Fibroblast of the aortic adventitia (primary cell): ENCODE measurements at places on chromosomes 3 and 15.

- DNase-seq = no peak
Measured at GRCh38 chr3:72816862-72817355, 31.3 kb downstream of the SHQ1 start.

- DNase-seq = no peak
Measured at GRCh38 chr3:78875436-78875835, 892.4 kb downstream of the ROBO1 start.

DNA sequence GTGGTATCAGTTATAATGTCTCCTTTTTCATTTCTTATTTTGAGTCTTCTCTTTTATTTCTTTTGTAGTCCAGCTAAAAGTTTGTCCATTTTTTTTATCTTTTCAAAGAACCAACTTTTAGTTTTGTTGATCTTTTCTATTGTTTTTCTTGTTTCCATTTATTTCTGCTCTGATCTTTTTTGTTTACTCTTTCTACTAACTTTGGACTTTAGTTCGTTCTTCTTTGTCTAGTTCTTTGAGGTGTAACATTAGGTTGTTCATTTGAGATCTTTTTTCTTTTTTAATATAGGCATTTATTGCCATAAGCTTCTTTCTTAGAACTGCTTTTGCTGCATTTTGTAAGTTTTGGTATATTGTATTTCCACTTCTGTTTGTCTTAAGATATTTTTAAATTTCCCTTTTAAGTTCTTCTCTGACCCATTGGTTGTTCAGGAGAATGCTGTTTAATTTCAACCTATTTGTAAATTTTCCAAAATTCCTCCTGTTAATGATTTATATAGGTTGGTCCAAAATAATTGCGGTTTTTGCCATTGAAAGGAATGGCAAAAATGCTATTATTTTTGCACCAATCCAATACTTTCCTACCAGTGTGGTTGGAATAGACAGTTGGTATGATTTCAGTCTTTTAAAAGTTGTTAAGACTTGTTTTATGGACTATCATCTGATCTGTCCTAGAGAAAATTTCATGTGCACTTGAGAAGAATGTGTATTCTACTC lies 51.2 kb downstream of the KAT2B start:
- no peak for DNase-seq

DNA sequence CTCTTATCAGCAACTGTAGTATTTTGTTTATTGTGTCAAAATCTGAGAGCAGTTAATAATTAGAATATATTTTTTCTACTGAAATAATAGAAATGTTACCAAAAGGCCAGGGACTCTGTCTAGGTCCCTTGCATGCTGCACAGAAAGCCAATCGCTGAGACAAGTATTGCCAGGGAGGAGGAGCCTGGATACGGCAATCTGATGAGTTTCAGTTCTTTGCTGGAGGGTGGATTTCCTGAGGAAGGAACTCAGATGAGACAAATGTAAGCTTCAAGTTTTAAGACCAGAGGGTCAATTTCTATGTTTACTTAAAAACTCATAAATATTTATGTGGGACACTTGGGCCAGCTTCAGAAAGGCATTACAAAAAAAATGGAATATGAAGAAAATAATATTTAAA lies 252.2 kb downstream of the GABRG3 start:
- no peak for DNase-seq

GRCh38 chr3:162897291-162897690 lies 1400.7 kb downstream of the OTOL1 start:
- DNase-seq = no peak

- DNase-seq = no peak
Measured at GRCh38 chr3:97815149-97815917, 6.5 kb upstream of the CRYBG3 start.

- no peak for DNase-seq
Measured at GRCh38 chr3:52065264-52065756, 8.9 kb upstream of the DUSP7 start.

GRCh38 chr3:185797993-185798830 lies 26.6 kb downstream of the IGF2BP2 start:
- DNase-seq = no peak

- peak; percentile 65 for DNase-seq
Measured at GRCh38 chr15:89139613-89140499, 51.6 kb downstream of the ABHD2 start.

DNA sequence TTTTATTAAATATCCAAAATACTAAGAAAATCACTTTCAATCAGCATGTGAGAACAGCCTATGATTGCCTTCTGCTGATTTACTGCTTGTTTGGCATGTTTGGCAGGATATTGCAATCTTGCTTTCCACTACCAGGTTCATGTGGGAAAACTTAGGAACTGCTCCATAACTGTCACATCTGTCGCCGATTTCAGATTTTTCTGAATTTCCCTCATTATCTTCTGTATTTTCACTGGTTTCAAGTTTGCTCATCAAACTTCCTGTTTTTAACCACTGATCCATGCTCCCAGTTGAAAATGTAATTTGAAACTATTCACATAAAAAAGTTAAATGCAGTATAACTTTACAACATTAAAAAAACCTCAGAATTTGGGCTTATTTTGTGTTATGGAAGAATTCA lies 93.0 kb downstream of the NFKBIZ start:
- no peak for DNase-seq

DNA sequence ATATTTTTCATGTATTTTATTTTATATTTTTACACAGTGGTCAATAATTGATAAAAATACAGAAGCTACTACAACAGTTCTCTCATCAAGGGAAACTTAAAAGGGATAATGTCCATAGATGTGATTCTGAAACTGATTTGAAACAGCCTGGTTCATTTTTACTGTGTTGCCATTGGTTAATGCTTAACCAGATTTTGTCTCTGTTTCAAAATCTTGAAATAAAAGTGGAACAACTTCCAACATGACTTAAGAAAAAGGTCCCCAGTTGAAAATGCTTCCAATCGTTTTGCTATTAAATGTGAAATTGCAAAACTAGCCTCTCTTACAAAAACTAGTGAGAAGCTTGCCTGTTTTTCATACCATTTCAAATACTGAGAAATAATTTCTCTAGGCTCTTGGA lies 240.7 kb downstream of the LPP start:
- DNase-seq = no peak

DNA sequence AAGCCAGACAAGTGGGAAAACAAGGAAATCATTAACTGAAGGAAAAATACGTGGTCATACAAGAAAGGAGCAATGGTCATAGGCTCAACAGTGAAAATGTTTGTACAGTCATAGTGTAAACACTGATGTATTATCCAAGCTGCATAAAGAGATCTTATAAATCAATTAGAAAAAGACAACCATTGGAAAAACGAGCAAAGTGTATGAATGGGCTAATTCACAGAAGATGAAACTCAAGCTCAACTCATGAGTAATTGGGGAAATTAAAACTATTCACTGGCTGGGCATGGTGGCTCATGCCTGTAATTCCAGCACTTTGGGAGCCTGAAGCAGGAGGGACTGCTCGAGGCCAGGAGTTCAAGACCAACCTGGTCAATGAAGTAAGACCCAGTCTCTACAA lies 6.4 kb upstream of the IGF2BP2 start:
- no peak for DNase-seq
